ENCODE measurements at places on chromosomes 1 and 21.

GRCh38 chr1:59308839-59309238 is 11.9 kb downstream of the FGGY start:
- no peak for DNase-seq

DNA sequence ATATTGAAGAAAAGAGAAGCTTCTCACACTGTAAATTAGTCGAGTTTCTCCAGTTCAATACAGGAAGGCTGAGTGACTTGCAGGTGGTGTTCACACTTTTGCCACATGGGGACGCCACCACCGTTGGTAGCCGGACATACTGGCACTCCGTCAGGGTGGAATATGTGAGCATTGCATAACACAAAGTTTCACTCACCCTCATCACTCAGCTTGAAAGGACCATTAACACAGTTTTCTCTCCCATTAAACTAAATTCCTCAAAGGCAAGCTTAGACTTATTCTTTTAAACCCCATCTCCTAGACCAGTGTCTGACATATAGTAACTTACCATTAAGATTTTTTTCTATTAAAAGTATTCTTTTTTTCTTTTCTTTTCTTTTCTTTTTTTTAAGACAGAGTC is 105.3 kb upstream of the SERBP1 start:
- no peak for DNase-seq

DNA sequence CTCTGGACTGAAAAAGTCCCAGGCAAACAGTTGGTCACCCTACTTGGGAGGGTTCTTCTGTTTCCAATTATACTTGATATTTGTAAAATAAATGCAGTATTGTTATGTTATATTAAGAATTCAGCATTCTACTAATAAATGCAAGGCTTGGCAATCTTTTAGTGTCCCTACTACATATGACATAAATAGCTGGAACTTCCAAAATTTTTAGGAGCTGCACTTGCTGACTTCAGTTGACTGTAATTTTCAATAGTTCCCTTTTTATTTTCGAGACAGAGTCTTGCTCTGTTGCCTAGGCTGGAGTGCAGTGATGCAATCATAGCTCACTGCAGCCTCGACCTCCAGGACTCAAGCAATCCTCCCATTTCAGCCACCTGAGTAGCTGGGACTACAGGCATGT is 20.0 kb downstream of the FOXD3 start:
- DNase-seq, result no peak

DNA sequence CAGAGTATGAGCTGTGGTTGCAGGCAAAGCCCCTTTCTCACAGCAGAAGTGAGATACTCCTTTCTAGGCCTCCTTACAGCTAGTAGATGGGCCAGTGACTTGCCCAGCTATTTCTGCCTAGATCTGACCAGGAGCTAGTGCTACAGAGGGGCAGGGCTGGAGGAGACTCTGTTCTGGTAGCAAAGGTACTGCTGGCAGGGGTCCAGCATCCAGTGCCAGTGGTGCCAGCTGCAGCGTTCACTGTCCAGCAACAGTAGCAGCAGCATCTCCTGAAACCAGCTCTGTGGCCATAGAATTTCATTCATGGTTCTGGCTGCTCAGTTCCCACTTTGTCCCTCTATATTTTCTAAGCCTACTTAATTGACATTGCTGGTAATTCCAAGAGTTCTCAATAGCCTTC is 62.5 kb upstream of the CNN3 start:
- no peak for DNase-seq

- no peak for DNase-seq
Measured at GRCh38 chr1:204084247-204084772, 11.4 kb downstream of the SOX13 start.

DNA sequence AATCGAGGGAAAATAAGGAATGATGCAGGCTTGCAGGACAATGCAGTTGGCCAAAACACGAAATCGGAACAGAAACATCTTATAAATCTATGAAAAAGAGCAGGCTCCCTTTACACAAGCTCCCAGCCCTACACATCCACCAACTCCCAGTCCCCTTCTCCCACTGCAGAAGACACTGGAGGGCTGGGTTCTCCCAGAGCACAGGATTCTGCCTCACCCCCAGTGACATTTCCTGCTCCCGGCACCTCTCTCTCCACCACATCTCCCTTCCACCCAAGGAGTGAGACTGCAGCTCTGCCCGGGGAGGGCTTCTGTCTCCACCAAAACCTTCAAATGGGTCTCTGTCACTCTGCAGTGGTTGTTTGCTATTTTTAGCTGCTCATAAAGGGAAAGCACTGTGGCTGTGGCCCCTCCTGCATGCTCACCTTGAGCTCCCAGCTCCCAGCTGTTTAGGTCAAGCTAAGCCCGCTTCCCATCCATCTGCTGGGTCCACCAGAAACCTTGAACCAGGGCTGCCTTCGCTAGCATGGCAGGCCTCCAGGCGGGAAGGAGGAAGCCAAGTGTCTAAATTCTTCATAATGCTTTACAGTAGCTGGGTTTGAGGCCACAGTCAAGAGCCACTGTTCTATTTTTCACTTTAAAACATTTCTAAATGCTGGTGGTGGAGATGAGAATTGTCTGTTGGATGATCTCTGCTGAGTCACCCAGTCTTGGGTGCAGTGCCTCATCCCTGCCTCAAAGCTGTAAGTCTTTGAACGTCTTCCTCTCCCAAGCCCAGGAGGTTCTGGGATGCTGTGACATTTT is 3.3 kb upstream of the C2CD2 start:
- DNase-seq, result no peak

DNA sequence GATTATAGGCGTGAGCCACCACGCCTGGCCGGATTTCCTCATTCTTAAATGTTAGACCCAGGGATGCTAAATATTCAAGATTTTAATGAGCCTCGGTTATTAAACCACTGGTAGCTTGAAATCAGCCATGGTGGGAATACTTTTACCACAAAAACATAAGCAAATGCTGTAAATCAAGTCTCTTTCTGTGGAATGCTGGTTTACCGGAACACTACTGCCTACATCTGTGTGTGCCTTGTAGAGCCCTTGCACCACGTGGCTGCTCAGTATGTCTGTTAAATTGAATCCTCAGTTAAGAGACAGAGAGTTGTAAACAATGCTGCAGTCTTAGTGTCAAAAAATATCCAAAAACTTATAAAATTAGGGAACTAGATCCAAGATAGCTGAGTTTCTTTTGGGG is 26.8 kb upstream of the CNN3 start:
- DNase-seq, result no peak
